ENCODE measurements at places on chromosomes 2 and 18.

DNA sequence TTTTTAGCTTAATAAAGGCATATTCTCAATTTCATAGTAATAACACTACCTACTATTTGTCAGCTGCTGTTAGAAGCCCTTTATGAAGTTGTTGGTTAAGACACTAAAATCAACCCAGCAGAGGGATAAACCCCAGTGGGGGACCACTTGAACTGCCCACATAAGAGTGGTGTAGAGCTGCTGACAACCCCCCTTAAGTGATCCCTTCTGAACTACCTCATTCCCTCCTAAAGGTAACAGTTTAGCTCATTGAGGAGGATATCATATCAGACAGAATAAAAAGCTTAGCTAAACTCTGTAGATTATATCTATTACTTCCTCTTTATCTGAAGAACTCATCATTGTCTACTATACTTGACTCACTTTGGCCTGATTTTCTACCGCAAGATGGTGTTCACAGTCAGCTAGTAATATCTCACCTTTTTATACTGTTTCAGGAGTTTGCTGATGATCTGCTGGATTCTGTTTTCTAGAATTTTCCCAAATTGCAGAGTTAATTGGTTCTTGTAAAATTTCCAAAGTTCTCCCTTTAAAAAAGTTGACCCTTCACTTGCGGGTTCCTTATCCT is 16.2 kb downstream of the GALM start:
- DNase-seq: no peak

DNA sequence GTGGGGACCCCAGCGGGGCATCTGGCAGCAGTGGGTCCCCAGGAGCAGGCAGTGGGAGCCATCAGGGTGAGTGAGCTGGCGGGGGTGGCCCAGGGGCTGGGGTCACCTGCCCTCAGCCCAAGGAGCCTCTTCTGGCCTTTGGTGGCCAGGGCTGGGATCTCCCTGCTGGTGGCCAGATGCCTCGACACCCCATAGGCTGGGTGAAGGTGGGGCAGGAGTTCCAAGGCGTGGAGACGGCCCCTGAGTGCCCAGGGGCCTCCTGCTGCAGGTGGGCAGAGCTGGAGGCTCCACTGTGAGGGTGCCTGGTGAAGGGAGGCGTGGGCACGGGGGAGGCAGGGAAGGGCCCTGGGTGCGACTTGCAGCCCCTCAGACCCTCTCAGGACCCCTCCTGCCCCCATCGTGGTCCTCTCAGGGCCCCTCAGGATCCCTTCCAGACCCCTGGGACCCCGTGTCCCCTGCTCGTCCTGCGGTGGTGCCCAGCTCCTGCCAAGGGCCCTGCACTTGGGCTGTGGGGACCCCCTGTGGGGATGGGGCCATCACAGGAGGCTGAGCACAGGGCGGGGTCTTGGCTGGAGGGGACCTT is 5.0 kb upstream of the GPR35 start:
- DNase-seq: no peak

DNA sequence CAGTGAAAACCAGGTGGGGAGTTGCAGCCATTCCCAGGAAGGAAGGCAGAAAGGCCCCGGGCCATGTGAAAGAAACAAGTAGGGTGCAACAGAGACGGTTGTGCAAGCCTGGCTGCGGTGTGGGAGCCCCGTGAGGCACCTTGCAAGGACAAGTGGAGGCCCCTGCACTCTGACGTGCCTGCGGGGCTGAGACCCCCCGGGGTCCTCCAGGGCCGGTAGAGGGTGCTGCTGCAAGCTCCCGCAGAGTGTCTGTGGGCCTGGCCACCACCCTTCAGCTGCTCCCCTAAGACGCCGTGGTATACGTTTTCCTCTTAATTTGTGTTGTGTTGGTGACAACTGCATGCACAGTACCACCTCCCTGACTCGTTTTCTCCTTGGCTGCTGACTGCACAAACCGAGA is 27.4 kb upstream of the MC5R start:
- DNase-seq: no peak

DNA sequence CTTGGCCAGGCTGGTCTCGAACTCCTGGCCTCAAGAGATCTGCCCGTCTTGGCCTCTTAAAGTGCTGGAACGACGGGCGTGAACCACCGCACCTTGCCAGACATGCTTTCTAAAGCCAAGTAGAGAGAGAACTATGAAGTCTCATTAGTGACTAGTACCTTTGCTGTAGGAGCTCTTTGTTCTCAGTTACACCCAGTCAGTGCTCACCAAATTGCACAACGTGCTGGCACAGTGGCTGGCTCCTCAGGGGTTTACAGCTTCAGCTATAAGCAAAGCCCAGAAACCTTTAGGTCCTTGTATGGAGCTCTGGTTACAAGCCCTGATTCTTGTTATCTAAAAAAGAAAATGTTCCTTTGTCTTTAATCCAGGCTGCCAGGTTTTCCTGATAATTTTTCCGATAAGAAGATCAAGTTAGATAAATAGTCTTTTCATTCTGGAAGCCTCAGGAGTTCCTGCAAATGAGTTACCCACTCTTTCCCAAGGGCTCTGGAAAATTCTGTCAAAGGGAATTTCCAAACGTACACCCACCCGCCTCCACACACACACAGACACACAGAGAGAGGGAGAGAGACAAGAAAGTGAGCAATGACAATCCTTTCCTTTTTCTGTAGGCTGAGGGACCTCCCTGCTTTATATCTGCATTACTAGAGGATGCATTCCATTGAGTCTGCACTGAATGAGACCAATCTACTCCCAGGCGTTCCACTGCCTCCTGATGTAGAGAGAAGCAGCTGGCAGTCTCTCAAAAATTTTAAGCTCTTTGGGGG is 100.2 kb upstream of the CSRNP3 start:
- no peak for DNase-seq

GRCh38 chr2:156657809-156658208 is 221.6 kb downstream of the GPD2 start:
- no peak for DNase-seq

DNA sequence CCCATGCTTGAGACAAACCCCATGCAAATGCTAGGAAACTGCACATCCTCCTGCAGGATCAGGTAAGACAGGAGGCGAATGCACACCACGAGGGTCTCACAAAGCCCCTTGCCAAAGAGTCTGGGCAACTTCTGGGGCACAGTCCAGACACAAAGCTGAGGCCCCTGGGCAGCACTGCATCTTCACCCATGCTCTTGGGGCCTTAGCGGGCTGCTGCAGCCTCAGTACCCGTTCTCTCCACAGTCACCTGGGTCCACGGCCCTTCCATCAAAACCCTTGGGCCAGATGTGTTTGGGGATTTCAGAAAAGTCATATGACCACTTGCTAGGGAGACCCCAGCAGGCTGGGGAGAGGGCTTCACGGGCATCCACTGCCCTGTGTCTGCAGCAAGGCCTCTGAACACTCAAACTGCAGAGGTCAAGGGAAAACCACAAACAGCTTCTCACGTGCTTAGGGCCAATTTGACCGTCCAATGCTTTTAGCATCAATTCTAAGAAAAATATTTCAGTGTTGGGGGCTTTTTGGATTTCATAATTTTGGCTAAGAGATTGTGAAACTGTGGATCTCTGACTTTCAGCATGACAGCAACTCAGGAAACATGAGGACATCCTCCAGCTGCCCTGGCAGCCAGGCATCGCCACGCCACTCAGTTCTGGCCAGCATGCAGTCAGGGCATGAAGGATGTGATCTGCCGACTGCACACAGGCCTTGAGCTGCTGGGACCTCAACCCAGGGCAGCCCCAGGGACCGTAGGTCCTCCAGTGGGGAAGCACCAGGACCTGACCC is 20.0 kb downstream of the PASK start:
- no peak for DNase-seq

GRCh38 chr2:112629224-112629623 is 16.5 kb upstream of the SLC20A1 start:
- DNase-seq: no peak

- DNase-seq: no peak
These were observed 51.2 kb upstream of the ADAM23 start for GRCh38 chr2:206392118-206392517.

DNA sequence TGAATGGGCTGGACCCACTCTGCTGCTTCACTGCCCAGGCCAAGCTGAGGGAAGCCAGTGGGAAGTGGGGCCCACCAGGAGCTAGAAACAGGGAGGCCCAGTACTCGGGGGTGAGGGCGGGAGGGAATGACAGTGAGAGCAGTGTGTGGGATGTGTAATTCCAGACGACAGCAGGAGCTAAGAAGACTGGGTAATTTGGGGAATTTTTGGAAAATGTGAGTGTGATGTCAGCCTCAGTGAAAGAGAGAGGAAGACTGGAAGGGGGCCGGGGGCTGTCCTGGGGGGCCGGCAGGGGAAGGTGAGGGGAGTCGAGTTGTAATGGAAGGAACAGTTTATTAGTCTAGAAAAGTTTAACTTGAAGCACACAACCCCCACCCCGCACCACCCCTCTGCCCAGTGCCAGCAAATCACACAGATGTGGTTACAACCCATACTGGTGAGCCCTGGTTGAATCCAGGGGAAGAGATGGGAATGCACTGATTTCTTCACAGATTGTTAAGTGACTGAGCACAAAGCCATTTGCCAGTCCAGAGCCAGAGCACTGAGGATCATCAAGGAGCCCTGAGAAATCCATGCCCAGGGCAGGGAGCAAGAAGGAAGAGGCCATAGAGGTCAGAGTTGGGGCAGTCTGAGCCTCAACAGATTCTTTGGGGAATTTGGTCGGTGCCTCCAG is 76.7 kb upstream of the PKDCC start:
- DNase-seq: no peak

DNA sequence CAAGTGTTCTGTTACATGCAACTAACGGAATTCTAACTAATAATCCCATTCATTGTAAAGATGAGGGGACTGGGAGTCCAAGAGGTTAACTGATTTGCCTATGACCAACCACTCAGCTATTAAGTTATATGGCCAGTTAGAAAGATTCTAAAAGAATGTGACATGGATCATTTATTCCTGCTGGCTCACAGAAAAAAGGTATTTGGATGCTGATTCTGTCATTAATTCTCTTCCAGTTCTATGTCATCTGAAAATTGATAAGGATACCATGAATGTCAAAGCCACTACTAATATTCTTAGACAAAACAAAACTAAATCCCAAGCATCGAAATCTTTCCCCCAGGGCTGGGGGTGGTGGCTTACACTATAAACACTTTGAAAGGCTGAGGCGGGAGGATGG is 41.2 kb upstream of the GORASP2 start:
- DNase-seq: no peak

DNA sequence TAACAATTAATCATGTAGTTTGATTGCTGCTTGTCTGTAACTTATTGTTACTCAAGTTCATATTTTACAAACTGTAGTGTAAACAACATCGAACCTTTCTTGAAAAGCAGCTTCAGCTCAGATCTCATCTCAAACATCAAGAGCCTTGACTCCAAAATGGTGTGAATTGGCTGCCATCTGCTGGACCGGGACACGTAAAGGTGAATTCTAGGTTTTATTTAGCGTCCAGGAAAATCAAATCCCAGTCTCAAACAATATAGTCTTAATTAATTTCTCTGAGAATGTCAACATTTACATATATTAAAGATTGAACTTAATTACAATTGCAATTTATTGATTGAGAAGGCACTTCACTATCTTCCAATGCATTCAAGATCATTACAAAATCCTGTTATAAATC is 453.0 kb downstream of the GALR1 start:
- DNase-seq: peak; percentile 4

DNA sequence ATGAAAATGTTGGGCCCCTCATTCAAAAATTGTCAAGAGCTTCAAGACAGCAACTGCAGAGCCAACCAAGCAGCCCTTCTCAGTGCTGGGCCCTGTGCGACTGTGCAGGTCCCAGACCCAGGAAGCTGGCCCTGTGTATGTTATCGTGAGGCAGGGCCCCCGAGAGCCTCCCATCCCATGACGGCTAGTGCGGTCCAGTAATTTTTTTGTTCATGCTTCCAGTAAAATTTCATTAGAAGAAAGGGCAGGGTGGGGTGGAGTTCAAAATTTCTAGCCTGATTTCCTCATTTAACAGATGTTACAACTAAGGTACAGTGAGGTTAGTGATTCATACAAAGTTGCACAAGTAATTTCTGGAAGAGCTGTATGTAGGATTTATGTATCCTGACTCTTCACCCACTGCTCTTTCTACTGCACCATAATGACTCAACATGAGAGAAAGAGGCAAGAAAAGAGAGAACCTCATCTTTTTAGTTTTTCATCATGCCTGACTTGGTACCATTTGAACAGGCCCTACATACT is 105.5 kb downstream of the ZEB2 start:
- no peak for DNase-seq

- DNase-seq: peak; percentile 56
These were observed 421 bp upstream of the VAMP5 start for GRCh38 chr2:85583667-85584353.

DNA sequence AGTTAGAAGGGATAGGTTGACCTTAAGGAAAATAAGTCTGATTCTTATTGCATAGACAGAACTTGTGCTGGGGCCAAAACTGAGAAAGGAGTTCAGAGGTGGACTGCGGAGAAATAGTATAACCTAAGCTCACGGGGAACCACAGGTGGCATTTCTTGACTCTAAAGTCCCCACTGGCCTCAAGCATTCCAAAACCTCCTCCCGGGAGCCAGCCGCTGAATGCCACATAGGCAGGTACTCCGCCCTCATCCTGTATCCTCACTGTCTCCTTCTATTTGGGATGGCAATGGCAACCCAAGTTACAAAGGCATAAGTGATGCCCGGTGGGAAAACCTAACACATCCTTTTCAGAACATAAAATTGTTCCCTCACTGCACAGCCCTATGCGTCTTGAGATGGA is 173.0 kb downstream of the SP3 start:
- no peak for DNase-seq

- peak; percentile 64 for DNase-seq
These were observed 7.8 kb upstream of the ARHGAP25 start for GRCh38 chr2:68726608-68727367.

DNA sequence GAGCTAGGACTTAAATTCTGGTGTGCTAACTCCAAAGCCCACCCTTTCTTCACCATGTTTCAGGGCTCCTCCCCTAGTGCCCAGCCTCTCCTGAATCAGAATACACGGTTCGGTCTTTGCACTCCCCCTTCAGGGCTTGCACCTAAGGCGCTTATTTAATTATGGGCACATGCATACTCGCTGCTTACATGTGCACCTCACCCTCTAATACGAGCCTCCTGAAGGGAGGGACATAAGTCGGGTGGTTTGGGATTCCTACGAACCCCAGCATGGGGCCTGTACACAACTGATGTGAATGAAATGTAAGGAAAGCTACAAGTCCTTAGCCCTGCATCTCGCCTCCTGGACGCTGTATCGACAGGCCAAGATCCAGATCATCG is 435 bp downstream of the IFT172 start:
- no peak for DNase-seq

DNA sequence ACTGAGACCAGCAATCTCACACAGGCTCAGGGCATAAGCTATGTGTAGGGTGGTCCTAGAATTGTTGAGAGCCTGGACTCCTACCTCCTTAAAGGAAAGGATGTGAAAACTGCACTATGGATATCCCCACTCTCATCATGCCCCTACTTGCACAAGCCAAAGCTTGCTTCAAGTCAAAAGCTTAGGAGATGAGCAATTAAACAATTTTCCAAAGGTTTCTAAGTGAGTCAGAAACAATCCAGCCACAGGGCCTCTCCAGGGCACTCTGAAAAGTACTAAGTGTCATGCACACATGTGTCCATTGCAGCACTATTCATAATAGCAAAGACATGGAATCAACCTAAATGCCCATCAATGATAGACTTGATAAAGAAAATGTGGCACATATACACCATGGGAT is 215.4 kb downstream of the AFF3 start:
- no peak for DNase-seq

Data from immature natural killer cell (primary cell).